Natural killer cell treated with Interleukin-12 subunit alpha and Interleukin-12 subunit beta and Interleukin-15 and Interleukin-18, amount 100 ng/mL, for 72 hours (primary cell): ENCODE measurements at places on chromosomes 12 and 14. TPM values are rescaled to one million over a fixed set of nuclear protein-coding genes. Genes with fewer than 3 reads are reported as not detected.
A peak's percentile ranks its signal among the peaks of the same experiment; 100 is the strongest.

Gene SVOP
- not detected for total RNA-seq

Gene SYT1
- not detected for total RNA-seq

Gene MYF5
- total RNA-seq: not detected

Gene PTPRR
- not detected for total RNA-seq

Gene CLEC6A
- total RNA-seq: not detected

Gene FOXG1
- not detected for total RNA-seq

Gene CEBPE
- total RNA-seq: not detected

Gene NPFF
- 1.9 TPM for total RNA-seq

Gene C1R
- 1.7 TPM for total RNA-seq

Gene SAMD4A
- total RNA-seq: 1.0 TPM

Gene BBOF1
- total RNA-seq: 0.48 TPM

Gene NRDE2
- total RNA-seq: 49.6 TPM

Gene LTBP2
- 0.55 TPM for total RNA-seq

Gene CHFR
- total RNA-seq: 155 TPM

Gene CD4
- 5.4 TPM for total RNA-seq

Gene RERG
- not detected for total RNA-seq

Gene KCNMB4
- total RNA-seq: not detected

GRCh38 chr12:103688376-103689063 is 101.4 kb downstream of the STAB2 start:
- DNase-seq: no peak

DNA sequence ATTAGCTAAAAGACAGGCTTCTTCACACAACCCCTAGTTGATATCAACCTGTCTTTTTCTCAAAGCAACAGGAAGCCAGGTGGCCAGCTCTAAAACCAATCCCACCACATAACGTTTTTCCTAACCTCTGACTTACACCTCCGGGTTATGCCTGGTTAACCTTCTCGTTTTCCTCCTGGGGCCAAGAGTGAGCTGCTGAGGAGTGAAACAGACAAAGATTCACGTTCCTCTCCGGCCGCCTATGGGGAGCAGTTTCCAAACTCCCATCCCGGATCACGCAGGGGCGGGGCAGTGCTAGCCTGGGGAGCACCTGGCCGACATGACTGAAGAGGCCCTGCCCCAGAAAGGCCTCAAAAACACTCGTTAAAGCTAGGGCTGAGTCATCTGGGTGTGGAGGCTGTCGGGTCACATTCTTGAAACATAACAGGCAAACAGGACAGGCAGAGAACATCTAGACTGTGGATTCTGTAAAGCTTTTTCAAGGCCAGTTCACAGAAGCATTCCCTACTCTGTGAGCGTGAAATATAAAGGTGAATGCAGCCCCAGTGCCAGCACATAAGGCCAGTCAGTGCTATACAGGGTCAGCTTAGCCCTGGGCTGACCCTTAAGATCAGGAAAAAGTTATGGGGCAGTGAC is 25.9 kb upstream of the LGALS3 start:
- DNase-seq: peak; percentile 66

- no peak for DNase-seq
Measured at GRCh38 chr12:5694759-5695409, 250.2 kb downstream of the ANO2 start.

- DNase-seq: no peak
Measured at GRCh38 chr12:26469421-26470180, 274.2 kb downstream of the SSPN start.

DNA sequence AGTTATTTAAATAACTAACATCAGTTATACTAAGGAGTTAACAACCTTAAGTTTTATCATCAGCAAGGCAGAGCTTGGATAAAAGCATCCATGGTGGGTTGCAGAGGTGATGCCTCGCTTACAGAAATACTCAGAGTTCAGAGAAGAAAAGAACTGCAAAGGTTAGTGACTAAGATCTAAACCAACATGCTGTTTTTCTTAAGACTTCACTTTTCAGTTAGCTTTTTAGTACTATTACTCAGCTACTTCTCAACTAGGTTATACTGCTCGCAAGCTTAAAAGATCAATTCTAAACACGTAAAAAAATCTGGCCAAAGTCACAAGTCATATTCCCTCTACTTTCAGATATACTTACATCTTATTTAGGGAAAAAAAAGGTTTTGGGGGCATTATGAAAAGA is 2.8 kb downstream of the PPP1CC start:
- no peak for DNase-seq

- DNase-seq: no peak
Measured at GRCh38 chr12:69639400-69640016, 28.8 kb upstream of the LRRC10 start.

- no peak for DNase-seq
Measured at GRCh38 chr12:18751866-18752265, 13.9 kb downstream of the CAPZA3 start.

GRCh38 chr12:44385964-44386363 is 490.2 kb downstream of the NELL2 start:
- DNase-seq: no peak

DNA sequence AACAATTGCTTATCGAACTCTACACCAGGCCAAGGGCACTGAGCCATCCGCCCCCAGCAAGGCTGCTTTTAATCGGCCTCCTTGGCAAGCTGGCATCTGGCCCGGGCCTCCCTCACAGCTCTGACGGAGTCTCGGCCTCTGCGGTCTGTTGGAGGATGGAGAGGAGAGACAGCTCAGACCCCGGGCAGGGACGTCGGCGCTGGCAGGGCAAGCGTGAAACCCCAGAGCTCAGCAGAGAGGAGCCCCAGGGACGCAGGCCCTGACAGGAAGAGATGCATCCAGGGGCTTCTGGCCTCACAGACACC is 17.5 kb downstream of the CAMKK2 start:
- no peak for DNase-seq

DNA sequence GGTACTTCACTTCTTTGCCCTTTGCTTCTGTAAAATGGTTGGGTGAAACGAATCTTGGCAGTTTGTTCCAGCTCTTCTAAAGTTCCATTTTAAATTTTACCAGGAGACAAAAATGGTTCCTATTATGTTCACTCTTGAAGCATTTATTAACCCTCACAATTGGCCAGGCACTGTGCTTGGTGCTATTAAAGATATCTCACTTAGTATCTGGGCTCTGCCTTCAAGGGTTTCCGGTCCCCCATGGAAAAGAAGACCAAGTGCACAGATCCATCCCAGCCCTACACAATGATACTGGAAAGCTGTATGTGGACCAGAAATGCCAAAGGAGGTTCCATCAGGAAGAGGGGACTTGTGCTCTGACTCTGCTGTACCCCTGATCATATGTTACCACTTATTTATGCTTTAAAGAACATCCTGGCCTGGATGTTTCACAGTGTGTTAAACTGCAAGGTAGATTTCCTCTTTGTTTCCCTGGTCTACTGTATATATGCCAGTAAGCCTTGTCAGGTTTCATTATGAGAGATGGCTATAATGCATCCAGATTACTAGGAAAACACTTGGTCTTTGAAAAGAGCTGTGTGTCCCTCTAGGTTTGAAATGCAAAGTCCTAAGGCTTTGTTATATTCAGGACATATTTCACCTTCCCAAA is 154.8 kb downstream of the PRKCH start:
- DNase-seq: no peak

GRCh38 chr14:106058342-106058741 is 532.0 kb downstream of the TMEM121 start:
- no peak for DNase-seq

DNA sequence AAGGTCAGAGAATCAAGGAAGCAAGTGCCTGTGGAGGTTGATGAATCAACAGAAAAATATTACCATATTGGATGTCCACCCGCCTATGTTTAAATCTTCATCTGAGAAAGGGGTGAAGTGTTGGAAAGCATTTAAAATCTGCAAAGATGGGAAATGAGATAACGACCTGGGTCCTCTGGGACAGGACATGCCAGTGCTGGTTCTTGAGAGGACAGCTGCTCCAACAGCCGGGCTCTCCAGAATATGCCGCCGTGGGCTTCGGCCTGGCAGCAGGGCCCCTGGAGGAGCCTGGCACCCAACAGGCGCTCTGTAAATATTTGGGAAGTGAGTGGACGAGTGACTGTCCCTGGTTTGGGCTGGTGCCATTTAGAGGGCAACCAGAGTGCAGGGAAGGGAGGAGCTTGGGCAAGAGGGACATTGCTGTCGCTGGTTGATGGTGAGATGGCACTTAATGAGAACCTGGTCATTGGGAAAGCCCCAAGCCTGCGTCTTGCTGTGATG is 129.9 kb downstream of the KCNA5 start:
- no peak for DNase-seq

- no peak for DNase-seq
Measured at GRCh38 chr12:53122961-53123468, 19.7 kb downstream of the SOAT2 start.

- no peak for DNase-seq
Measured at GRCh38 chr12:53805067-53805466, 53.3 kb upstream of the CISTR start.

GRCh38 chr14:29944091-29944490 is 16.4 kb upstream of the PRKD1 start:
- no peak for DNase-seq

GRCh38 chr14:68663385-68664076 is 129.3 kb downstream of the ZFP36L1 start:
- DNase-seq: peak; percentile 69

DNA sequence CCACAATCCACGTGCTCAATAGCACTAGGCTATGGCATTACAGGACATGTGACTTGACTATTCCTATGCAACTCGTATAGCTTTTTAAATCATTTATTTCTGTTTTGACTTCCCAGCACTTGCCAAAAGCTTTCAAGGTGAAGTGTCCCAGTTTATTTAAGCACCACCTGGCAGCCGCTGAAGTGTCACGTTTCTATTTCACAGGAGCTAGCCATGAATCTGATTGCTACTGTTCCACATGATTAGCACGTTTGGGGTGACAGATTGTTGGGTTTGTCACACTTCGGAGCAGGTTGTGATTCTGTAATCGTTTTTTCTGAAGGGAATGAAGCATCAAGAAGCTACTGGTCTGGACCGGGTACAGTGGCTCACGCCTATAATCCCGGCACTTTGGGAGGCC is 39.9 kb upstream of the BICDL1 start:
- DNase-seq: no peak

DNA sequence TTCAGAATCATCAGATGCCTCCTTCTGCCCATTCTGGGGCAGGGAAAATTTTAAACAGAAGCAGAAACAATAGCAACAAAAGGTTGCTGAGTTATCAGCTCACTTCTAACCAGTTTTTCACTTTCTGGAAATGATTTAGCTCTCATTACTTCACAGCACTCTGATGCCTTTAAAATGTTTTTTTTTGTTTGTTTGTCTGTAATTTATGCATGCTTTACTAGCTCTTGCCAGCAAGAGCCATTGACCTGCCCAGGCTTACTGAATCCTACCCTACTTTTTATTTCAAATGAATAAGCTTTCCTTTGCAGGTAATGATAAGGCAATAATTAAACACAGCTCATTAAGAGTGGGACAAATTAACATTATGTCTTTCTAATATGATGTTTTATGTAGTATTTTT is 466.1 kb upstream of the NOVA1 start:
- DNase-seq: no peak

GRCh38 chr12:110860833-110861296 is 14.1 kb downstream of the CCDC63 start:
- DNase-seq: no peak

- DNase-seq: no peak
Measured at GRCh38 chr12:17079251-17079909, 473.4 kb upstream of the LMO3 start.

DNA sequence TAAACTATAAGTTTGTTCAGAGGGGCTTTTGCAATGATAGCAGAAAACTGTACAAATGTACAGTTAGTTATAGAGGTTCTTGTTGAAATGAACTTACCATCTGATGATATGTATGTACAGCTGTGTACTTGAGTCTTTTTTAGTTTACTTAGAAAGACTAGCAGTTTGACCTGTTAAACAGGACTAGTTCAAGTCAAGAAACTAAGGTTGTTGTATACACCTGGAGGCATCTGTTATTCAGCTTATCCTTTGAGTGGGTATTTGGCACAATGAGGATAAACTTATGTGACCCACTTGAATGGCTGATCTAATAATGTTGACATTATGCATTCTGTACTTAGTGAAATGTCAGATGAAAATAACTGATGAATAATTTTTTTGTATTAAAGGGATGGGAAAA is 13.4 kb downstream of the MTERF2 start:
- no peak for DNase-seq
